ENCODE measurements at places on chromosomes 12 and 14. TPM values are rescaled to one million over a fixed set of nuclear protein-coding genes. Genes with fewer than 3 reads are reported as not detected.

ZC2HC1C gene
- 0.69 TPM for total RNA-seq

EFCAB11 gene
- total RNA-seq: 3.4 TPM

CHGA gene
- not detected for total RNA-seq

DPPA3 gene
- total RNA-seq: not detected

ANG gene
- total RNA-seq: 6.8 TPM

CCDC177 gene
- not detected for total RNA-seq

ESR2 gene
- total RNA-seq: 0.33 TPM

STYK1 gene
- 0.53 TPM for total RNA-seq

EXOC3L4 gene
- total RNA-seq: 0.39 TPM

SIX6 gene
- not detected for total RNA-seq

PRDM4 gene
- total RNA-seq: 20.3 TPM

WASHC3 gene
- 90.7 TPM for total RNA-seq

ENDOU gene
- total RNA-seq: 0.40 TPM

PSME2 gene
- total RNA-seq: 58.8 TPM

OASL gene
- total RNA-seq: 0.26 TPM

INSM2 gene
- not detected for total RNA-seq

SLC4A8 gene
- 5.4 TPM for total RNA-seq

LIN7A gene
- 4.1 TPM for total RNA-seq
